ENCODE measurements at places on chromosomes 1 and 21.

DNA sequence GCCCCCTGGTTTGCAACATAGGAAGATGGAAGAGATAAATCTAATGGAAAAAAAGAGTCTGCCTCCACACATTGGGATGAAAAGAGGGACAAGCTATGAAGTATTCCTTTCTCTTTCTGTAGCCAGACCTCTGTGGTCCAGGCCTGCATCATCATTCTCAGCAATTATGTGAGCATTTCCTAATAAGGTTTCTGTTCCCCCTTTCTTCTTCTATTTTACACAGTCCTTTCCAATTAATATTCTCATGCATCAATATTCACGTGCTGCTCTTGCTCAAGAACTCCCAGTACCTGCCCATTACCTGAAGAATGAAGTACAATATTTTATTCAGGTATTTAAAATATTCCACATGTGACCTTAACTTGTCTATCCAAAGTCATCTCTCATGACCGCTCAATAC lies 8.2 kb upstream of the SLC30A1 start:
- DNase-seq: no peak

- DNase-seq: no peak
Observed at GRCh38 chr1:37556712-37557196, at the start of gene DNALI1. DNALI1 (plus strand) TSS chr1:37556940; CDS start chr1:37556995, 55 bp downstream.

DNA sequence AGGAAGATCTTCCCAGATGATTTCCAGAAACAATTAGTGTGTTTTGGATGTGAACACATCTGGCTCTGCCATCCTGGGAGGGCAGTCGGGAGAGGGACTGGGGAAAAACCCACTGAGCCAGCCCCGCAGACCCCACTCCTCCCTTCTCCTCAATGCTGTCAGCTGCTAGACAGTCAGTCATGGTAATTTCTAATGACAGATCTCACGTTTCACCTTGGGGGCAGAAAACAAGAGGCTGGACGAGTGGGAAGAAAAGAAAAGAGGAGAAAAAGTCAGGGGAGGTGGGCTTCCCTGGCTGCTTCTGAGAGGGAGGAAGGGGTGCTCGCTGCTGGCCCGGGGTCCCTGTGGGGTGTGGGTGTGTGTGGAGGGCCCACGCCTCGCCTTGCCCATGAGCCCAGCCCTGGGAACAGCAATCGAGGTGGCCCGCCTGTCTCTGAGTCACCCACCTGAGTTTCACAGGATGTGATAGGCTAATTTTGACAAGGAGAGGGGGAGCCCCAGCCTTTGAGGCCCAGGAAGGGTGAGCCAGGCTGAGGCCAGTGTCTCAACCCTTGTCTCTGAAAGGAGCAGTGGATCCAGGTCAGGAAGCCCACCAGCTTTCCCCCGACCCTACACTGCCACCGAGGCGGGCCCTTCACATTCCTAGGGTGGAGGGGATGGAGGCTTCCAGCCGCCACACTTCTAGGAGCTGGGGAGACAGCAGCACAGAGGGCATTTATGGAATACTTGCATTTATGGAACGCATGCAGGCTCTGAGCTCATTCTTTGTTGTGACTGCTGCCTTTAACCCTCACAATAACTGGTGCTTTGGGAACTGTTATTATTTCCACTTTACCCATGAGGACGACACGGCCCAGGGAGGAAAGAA lies 49.1 kb upstream of the IFNLR1 start:
- DNase-seq: peak; percentile 26

DNA sequence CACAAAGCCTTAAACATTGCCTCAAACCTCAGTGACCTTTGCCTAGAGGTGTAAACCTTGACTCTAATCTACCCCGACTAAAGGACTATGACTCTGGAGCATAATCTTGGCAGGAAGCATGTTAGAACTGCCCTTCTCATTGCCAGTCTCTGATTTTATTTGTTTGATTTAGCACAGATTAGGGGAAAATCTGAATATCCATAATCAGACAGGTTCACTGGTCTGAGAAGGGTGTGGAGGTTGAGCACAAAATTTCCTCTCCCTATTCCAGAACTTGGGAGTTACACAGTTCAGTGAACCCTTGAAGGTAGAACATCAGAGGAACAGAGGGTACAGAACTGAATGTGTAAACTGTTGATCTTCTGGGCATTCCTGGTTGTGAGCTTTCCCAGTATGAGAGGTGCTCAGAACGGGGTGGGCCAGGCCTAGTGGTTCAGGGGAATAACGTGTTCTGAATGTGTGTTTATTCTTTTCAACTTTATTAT lies 8.3 kb upstream of the PSMB4 start:
- no peak for DNase-seq

DNA sequence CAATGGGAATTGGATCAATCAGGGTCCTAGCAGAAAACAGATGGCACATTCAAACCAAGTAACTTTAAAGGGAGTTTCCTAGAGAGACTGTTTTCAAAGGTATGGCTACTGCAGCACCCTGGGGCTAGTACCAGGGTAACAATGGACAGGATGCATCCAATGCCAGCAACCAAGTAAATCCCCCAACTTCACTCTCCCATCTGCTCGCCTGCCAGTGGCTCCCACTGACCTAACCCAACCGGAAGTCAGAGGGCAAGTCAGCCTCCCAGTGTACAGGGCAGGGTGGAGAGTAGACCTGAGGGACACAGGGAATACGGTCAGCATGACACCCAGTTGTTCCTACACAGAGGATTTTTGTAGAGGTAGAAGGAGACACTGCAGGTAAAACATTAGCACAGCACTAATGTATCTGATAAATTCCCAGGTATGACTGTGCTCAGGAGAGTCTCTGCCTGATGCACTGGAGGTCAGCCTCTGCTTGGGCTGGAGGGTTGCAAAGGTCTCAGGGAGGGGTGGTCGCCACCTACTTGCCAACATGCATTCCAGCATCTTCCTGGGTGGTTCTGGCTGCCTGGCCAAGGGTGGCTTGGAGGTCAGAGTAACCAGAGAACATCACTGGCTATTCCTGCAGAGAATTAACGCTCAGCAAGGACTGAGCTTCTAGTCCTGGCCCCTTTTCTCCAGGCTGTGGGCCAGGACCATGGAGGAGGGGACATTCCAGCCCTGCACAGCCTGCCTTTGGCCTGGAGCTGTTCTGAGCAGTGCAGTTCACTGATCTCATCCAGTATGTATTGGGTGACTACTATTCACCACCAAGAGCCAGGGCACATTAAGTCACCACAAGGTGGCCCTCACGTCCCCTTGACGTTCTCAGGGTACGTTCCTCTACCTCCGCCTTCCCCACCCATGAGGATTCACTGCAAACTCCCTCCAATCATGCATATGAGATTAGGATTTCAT lies 5.1 kb upstream of the GJA4 start:
- peak; percentile 35 for DNase-seq
